ENCODE measurements at places on chromosomes 4 and X.

GRCh38 chrX:111759686-111760085 lies 78.7 kb downstream of the ALG13 start:
- no peak for DNase-seq

- DNase-seq = no peak
Measured at GRCh38 chr4:168796362-168797106, 213.5 kb downstream of the CBR4 start.

GRCh38 chrX:73758250-73758649 lies 195.3 kb downstream of the CHIC1 start:
- DNase-seq = no peak

DNA sequence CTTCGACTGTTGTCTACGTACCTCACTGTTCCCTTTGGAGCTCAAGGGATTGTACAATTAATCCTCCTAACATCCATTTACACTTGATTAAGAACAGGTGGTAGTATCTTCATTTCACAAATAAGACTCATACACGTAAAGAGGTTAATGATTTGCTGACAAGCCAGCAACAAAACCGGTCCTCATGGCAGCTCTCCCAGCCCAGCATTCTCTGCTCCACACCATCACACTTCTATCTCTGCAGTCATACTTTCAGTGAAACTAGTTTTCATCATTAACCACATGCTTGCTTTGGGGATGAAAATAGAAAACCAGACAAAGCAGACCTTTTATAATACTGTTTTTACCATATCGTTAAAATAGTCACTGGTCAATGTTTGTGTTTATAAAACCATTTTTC lies 28.7 kb upstream of the CASK start:
- no peak for DNase-seq

- no peak for DNase-seq
Measured at GRCh38 chrX:67777148-67777547, 233.3 kb downstream of the AR start.

- DNase-seq = no peak
Measured at GRCh38 chr4:91058345-91058744, 931.2 kb downstream of the CCSER1 start.

- DNase-seq = no peak
Measured at GRCh38 chr4:188297873-188298272, 158.6 kb downstream of the TRIML1 start.

DNA sequence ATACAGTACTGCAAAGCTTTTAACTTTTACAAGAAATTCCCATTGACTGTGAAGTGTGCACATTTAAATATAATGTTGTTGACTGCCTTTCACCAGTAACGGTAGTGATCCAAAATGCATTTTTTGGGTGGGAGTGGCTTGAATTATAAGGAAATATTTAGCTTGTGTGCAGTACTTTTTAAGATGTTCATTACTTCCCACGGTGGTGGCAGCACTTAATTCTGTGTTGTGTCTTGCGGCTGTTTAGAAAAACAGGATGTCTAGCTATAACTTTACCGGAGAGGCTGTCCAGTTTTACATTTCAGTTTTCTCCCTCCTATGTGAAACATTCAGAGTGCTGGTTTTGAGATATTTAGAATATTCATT lies 1.7 kb downstream of the TMEM131L start:
- DNase-seq = no peak

- no peak for DNase-seq
Measured at GRCh38 chr4:165716472-165716871, 156.6 kb upstream of the TLL1 start.

DNA sequence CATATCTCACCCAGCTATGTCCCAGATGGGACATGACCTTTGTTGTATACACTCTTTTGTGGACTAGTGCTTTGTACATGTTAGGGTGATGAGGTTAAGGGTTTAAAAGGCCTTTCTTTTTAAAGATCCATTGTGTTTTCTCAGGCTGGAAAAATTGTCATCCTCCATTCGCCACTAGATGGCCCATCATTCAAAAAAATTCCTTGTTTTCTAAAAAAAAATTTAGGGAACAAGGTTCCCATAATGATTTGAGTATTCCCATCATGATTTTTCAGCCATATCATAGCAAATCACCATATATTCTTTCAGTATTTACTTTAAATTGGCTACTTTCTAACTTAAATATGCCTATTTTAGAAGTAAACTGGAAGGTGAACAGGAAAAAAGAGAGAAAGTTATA lies 91.9 kb upstream of the TMEM164 start:
- no peak for DNase-seq

DNA sequence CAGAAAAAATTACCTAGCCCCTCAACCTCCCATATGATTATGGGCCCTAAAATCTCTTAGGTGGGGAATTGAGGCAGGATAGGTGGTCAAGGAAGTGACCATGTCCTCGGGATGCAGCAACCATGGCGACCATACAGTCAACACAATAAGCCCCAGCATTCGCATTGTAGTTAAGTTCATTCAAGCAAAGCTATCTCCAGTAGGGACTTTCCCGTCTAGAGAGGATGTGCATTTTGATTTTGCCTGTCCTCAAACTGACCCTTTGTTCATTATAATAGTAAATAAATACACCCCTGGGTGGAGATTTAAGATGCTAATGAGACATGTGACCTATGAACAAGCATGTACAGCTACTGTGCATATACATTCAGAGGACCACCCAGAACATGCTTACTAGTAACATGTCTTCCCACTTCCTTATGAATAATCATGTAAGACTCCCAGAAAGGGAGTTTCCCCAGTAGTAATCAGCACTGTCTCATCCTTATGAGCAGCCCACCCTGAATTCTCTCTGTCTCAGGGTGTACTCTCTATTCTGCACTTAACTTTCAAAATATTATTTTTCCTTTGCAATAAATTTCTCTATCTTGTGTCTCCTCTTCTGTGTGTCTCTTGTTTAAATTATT lies 74.3 kb downstream of the NUDT11 start:
- DNase-seq = no peak

DNA sequence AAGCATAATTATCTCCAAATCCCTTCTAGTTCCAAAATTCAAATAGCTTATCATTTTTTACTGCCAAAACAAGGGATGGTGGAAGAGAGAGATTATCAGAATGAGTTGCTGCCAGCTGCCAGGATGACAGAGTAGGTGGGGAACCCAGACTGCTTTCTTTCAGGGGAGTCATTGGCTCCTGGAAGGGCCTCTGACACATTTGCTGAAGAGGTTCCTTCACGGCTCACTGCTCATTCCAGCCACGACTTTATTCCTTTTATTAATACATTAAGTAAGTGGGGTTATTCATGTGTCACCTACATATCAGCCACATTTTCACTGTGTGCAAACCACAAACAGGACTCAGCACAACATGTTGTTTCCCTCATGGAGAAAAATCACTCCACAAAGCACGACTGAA lies 12.7 kb upstream of the SMIM43 start:
- DNase-seq = no peak

- DNase-seq = no peak
Measured at GRCh38 chrX:12496343-12496742, 294.9 kb upstream of the PRPS2 start.

DNA sequence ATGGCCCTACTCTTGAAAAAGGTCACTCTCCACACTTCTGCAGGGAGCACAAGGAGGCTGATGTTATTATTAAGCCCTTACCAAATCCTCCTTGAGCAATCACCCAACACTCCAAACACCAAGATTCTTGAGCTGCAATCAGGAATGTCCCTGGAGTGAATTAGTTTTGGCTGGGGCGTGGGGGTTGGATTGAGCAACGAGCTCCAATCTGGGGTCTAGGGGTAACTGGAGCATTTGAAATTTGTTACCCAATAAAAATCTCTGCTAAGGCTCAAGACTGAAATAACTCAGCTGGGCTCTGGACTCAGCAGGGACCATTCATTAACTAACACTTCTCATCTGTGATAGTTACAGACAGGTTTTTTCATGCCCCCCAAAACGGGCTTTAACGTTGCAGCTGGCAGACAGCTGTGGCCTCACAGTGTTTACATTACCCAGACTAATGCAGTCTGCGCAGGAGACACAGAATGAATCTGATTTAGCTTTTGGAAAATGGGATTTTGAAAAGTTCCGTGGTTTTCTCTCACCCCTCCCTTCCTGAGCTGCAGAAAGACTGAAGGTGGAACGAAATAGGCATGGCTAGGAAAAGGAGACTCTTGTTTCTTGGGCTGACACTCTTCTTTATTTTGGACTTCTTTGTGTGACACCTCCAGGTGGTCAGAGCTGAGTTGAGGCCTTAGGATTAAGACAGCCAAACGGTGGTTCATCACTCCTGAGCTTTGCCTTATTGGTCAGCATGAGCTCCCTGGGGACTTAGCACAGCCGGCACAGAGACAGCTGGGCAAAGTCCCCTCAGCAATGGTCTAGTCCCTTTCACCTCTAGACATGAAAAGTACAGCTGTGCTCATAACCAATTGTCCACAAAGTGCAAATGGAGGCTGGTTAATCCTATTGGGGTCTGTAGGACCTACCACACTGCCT lies 26.6 kb downstream of the PLAC1 start:
- no peak for DNase-seq

- no peak for DNase-seq
Measured at GRCh38 chr4:165006456-165006855, 25.3 kb upstream of the TRIM60 start.

DNA sequence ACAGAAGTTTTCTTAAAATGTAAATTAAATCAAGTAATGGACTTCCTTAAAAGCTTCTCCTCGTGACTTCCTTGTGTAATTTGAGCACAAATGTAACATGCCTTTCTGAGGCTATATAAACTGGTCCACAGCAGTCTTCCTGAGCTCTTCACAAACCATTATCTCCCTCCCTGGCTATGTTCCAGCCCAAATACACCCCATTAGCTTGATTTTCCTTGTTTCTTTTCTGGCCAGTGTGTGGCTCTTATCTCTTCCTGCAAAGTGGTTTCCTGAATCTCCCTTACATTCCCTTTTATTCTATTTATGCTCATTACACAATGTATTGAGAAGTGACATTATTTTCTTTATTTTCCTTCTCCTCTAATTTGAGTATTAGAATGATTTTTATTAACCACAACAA lies 1085.3 kb upstream of the PCDH10 start:
- DNase-seq = no peak

GRCh38 chr4:4789462-4789861 lies 70.0 kb upstream of the MSX1 start:
- no peak for DNase-seq

DNA sequence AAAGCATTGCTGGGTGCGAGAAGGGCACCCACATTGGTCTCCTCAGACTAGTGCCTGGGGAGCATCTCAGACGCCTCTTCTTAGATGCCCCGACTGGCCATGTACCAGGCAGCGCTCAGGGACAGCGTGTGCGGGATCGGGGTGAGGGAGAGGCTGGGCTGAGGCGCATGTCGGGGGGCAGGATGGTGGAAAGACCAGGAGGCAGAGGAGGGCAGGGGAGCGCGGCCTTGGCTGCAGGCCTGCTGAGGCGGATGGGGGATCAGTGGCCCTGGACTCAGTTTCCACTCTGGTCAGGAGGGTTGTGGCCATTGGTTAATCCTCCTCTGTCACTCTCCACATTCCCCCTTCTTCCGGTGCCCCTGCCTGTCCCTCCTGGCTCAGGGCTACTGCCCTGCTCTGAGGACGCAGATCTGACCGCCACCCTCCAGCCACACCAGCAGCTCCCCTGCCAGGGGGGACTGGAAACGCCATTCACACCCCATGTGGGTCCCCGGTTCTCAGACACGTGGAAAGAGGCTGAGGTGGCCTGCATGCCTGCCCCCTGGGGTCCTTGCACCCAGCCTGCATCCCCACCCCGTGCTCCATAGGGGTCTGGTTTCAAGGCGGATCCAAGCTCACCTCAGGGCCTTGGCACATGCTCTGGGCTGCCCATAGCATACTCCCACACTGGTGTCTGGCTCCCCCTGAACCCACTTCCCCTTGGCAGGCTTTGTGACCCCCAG lies 105.9 kb downstream of the CPZ start:
- DNase-seq = no peak

GRCh38 chrX:143363419-143363818 lies 153.9 kb downstream of the SPANXN3 start:
- no peak for DNase-seq

- no peak for DNase-seq
Measured at GRCh38 chrX:5236096-5236495, 992.6 kb downstream of the NLGN4X start.

- DNase-seq = no peak
Measured at GRCh38 chr4:40200875-40201801, 4.3 kb downstream of the RHOH start.

- DNase-seq = no peak
Measured at GRCh38 chrX:28550331-28550872, 36.8 kb upstream of the IL1RAPL1 start.

DNA sequence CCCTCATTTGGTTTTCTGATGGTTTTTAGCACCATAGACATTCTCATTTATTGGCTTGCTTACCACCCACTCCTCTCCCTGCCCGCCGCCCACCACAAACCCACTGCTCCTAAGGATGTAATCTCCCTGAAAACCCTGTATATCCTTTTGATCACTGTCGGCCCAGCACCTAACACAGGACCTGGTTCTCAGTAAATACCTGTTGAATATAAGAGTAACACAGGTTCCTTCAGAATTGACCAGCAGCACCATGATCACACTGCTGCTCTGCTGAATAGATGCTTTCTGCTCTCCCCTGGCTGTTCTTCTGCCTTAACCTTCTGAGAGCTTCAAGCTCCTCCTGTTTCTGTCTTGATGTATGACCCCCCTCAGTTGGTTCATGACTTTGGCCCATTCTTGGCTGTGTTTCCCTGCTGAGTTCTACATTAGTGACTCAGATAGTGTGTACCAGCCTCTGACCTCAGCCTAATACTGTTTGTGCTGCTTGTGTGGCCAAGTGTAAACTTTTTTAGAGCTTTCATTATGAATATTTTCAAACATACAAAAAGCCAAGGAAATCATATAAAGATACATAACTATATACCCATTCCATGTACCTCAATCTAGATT lies 265.3 kb downstream of the FRMPD4 start:
- no peak for DNase-seq

DNA sequence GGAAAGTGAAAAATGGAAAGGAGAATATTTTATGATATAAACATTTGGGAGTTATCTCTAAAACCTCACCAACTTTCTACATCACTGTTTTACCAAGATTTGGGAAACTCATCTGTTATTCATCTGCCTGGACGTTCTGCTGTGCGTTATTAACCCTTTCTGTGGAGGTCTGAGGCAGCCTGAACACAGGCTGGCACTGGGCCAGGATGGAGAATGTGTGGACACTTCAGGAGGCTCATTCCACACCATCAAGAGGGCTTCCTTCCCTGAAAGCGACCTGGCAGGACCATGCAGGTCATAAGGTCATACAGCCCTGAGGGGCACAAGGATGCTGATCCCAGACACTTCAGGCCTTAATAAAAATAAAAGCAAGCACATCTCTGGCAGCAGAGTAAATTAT lies 31.2 kb upstream of the TMEM184C start:
- DNase-seq = no peak

DNA sequence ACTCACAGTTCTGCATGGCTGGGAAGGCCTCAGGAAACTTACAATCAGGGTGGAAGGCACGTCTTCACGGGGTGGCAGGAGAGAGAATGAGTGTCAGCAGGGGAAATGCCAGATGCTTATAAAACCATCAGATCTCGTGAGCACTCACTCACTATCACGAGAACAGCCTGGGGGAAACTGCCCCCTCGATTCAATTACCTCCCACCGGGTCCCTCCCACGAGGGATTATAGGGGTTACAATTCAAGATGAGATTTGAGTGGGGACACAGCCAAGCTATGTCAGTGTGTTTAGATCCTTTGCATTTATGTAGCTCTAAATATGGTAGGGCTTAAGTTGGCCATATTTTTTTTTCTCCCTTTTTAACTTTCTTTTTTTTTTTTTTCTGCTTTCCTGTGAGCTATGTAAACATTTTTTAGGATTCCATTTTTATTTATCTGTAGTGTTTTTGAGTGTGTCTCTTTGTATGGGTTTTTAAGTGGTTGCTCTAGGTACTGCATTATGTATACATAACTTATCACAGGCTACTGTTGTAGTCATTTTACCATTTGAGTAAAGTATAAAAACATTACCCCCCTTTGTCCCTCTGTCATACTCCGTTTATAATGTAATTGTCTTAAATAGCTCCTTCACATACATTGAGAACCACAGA lies 79.0 kb downstream of the ADRA2C start:
- no peak for DNase-seq
